RWPE1 (cell line): ENCODE measurements at places on chromosomes 13 and 19.

GRCh38 chr13:29993716-29994488 is 143.5 kb upstream of the UBL3 start:
- DNase-seq = no peak

DNA sequence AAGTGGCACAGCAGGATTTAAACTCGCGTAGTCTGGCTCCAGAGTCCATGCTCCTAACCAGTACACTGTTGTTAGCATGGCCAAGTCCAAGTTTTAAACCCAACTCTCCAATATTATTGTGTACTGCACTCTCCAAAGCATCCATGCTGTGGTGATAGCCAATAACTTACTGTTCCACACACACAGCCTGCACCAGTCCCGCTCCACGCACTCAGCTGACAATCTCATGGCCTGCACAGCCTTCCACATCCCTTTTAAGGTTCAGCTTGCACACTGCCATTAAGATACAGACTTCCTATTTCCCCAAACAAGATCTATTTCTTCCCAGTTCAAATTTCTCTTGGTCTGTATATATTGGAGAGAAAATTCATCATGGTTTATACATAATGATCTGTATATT is 80.7 kb downstream of the LHFPL6 start:
- DNase-seq = no peak

- no peak for DNase-seq
These were observed 4.4 kb upstream of the TBC1D4 start for GRCh38 chr13:75486146-75487062.

GRCh38 chr13:111611651-111612050 is 291.2 kb downstream of the TEX29 start:
- no peak for DNase-seq

DNA sequence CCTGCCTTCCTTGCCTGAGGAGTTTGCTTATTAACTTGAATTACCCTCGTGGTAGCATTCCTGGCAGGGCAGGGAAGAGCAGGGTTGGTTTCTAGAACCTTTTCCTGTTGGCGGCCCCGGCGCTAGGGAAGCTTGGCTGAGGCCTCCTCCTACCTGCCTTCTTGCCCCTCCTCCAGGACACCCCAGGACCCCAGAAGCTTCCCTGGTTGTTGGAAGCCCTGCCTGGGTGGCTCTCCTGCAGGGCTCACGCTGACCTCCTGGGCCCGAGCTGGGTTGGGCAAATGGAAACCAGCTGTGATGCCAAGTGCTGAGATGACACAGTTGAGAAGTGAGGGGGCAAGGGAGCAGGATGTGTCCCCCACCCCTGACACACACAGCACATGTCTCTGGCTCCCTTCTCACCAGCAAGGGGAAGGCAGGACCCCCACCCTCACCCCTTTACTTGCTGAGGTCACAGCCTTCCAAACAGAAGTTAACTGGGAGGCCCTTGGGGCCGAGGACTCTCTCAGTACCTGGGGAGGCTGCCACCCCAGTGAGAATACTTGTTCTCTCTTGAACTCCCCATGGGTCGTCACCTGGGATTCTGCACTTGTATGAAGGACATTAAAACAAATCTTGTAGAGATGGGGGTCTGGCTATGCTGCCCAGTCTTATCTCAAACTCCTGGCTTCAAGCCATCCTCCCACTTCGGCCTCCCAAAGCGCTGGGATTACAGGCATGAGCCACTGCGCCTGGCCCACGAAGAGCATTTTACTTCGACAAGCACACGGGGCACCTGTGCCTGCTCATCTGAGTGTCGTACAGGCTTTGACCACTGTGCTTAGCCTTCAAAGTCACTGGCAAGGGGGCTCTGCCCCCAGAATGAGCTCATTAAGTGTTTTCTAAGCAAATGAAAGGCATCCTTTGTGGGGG is 10.5 kb downstream of the CEBPA start:
- no peak for DNase-seq
